Suppressor macrophage treated with lipopolysaccharide for 4 hours (primary cell): ENCODE measurements at places on chromosomes 7 and 10.

DNA sequence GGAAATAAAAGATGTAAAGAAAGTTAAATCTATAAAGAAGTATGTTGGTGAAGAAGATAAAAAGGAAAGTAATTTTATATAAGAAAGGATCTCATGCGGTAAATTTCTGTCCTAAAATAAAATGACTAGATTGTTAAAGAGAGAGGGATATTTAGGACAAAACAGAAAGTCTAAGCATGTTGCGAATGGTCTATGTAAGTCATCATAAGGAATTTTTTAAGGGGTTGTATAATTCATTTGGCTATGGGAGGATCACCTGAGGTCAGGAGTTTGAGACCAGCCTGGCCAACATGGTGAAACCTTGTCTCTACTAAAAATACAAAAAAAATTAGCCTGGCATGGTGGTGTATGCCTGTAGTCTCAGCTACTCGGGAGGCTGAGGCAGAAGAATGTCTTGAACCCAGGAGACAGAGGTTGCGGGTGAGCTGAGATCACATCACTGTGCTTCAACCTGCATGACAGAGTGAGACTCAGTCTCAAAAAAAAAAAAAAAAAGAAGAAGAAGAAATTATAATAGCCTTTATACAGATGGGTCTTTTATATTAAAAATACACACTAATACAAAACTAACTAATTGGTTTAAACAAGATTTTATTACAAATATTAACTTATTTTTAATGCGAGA is 294.3 kb downstream of the MAGI2 start:
- no peak for DNase-seq

- DNase-seq: no peak
These were observed 53.9 kb downstream of the PRTFDC1 start for GRCh38 chr10:24898501-24898900.

GRCh38 chr10:63246356-63246755 is 113.2 kb downstream of the NRBF2 start:
- DNase-seq: no peak

GRCh38 chr7:87797798-87798403 is 78.3 kb downstream of the SLC25A40 start:
- DNase-seq: peak; percentile 58

GRCh38 chr7:46844486-46844885 is 737.4 kb downstream of the TNS3 start:
- no peak for DNase-seq

DNA sequence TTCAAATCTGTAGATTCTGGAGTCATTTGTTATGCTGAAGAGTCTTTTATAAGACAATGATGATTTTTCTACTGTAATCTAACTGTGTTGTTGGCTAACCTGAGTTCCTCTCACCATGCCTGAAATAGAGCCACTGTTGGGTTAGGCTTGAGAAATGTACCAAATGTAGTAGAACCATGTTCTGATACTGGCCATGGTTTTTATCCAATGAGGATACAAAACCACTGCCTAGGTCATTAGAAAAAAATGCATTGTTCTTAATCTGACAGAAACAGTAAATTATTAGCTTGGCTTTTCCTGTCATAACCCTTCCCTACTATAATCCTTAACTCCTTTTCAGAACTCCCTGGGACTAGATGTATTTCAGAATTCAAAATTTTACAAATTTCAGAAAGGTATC is 86.6 kb downstream of the RAPGEF5 start:
- DNase-seq: no peak
